Colonic mucosa (tissue), 4 donors: ENCODE measurements at places on chromosomes 7 and 10.
A peak's percentile ranks its signal among the peaks of the same experiment; 100 is the strongest.

GRCh38 chr10:30687698-30688213 is 58.2 kb upstream of the LYZL2 start:
- peak; percentile 76 for DNase-seq

GRCh38 chr7:24323961-24324480 is 40.0 kb downstream of the NPY start:
- no peak for DNase-seq

GRCh38 chr7:47538846-47539311 is 43.0 kb downstream of the TNS3 start:
- no peak for DNase-seq

- no peak for DNase-seq
These were observed 32.3 kb downstream of the FAM107B start for GRCh38 chr10:14742382-14742781.
